PC-3 (cell line): ENCODE measurements at places on chromosomes 2 and 18. TPM values are rescaled to one million over a fixed set of nuclear protein-coding genes. Genes with fewer than 3 reads are reported as not detected.

DNA sequence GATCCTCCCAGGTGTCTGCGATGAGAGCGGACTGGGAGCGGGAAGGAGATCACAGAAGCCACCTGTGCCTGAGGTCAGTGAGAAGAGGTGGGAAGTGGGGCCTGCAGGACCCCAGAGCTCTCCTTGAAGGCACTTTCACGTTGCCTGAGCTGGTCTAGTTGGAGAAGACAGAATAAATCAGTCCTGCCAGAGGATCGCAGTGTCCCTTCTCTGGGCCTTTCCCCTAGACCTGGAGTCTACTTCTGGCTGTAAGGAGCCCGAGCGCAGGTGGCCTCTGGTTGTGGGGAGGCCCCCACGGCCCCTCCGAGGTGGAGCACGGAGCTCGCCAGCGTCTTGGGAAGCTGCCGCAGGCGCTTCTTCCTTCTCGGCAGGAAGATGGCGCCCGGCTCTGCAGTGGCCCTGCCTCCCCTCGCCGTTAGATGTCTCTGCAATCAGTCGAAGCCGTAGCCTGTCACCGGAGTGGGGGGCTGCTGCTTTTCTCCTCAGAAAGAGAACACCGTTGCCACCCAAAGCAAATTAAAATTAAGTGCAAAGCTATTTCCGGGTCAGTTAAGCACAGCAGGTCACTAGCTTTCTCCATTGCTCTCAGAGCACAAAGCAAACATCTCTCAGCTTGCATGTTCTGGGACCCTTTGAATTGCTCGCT is 212.0 kb upstream of the MYT1L start:
- DNase-seq: no peak

The CIDEA gene
- not detected in 2 replicates for total RNA-seq

The ITGB1BP1 gene
- total RNA-seq: 77.6 and 78.5 TPM in 2 replicates

The IL18R1 gene
- total RNA-seq: 1.2 and 3.6 TPM in 2 replicates

The IGFBP5 gene
- 140 and 157 TPM in 2 replicates for total RNA-seq

DNA sequence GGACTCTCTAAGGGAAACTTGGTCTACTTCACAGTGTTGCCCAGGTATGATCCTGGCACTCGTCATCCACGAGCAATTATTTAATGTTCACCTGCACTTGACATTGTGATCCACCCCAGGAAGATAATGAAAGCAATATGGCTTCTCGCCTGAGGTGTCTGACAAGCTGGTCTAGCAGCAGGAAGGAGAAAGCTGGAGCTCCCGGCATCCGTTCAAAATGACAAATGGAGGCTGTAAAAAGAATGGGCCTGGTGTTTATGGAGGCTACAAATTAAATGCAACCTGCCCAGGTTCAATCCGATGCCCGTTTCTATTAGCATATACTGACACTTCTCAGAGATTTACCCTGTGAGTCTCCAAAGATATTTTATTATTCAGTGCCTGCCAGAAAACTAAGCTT is 317.6 kb downstream of the CTNNA2 start:
- DNase-seq: no peak

The SAG gene
- total RNA-seq: 0.17 TPM in 1 of 2 replicates, not detected in the other

The REG3G gene
- not detected in 2 replicates for total RNA-seq

The CXCR4 gene
- 2.1 TPM in 1 of 2 replicates, not detected in the other for total RNA-seq

DNA sequence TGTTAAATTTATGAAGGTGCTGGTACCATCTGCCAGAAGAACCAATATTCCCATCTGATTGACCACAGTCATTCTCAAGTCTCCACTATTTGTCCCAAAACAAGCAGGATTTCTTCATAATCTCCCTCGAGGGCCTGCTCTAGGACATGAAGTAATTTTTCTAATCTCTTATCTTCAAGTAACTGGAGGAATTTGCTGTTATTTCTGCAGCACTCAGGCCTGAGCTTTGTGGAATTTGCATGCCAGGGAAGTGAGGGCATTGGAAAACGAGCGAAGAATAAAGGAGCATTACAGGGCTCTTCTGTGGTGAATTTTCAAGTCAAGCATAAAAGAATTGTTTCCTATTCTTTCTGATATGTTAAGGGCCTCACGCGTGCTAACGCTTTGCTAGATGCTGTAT is 161.2 kb upstream of the EPAS1 start:
- no peak for DNase-seq

The ATP6V1C2 gene
- total RNA-seq: 0.40 TPM in 1 of 2 replicates, not detected in the other

The IL37 gene
- total RNA-seq: 1.6 and 2.6 TPM in 2 replicates

- peak; percentile 55 for DNase-seq
Measured at GRCh38 chr2:234412726-234413125, 84.2 kb downstream of the ARL4C start.

- no peak for DNase-seq
Measured at GRCh38 chr2:128925631-128926030, 607.0 kb upstream of the HS6ST1 start.

The ZNG1B gene
- total RNA-seq: 44.0 and 48.7 TPM in 2 replicates

The DSG2 gene
- 17.2 and 21.1 TPM in 2 replicates for total RNA-seq

- DNase-seq: peak; percentile 93
Measured at GRCh38 chr2:171225302-171225980, 64.7 kb upstream of the TLK1 start.

DNA sequence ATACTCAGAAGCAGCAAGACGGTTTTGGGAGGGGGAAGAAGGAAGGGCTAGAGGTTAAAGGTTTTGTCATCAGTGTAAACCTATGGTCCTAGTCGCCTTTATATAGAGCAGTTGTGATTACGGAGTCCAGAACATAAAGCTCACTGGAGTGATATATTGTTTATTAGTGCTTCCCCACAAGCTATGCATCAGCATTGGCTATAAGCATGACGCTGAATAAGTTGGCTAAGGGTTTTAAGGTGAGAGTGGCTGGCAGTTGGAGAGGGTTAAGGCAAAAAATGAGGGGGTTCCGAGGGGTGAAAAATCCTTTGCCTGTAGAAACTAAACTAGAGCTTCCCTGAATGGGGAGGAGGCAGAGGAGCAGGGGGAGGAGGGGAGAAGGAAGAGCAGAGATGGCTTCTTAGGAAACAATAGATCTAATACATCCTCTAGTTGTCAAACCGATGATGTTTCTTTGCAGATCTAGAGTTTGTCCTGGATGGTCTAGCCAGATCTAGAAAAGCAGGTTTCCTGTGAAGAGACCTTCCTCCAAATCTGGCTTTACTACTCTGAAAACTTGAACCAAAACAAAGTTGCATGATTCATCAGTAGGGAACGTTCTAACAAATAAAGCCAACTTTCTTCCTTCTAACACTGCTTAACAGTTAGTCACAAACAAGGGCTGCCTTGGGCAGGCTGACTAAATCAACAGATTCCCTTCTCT is 2.5 kb downstream of the KLF7 start:
- peak; percentile 97 for DNase-seq

- no peak for DNase-seq
Measured at GRCh38 chr2:3725458-3726250, 22.3 kb downstream of the DCDC2C start.

DNA sequence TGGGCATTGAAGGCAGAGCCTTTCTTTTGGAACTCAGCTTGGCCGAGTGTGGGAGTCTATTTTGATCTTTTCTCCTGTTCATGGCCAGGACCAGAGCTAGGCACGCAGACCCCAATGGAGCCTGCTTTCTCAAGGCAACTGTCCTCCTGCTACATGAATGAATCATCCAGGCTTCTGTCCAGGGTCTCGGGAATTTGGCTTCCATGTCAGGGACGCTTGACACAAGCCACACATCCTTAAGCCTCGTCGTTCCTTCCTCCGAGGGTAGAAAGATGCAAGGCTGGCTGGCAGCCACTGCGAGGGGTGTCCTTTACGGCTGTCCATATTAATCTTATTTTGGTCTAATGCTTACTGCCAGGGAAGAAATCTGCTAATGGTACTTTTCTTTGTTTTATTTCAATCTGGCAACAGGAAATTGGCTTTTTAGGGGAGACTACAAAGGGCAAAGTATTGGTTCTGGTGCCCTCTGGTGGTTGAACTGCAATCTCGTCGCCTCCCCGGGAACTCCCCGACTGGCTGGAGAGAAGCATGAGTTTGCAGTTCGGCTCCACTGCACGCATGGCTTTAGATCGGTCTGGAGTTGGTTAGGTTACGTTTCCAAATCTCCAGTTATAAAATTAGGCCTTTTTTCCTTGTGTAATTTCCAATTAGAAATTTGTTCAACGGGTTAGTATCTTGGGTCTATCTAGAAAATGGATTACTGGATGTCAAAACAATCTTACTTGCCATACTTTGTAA is 135.2 kb downstream of the ALPK2 start:
- DNase-seq: peak; percentile 82

The ZBTB7C gene
- total RNA-seq: 1.1 and 1.3 TPM in 2 replicates

The BMP10 gene
- total RNA-seq: not detected in 2 replicates

The SERPINB5 gene
- 96.5 and 104 TPM in 2 replicates for total RNA-seq

DNA sequence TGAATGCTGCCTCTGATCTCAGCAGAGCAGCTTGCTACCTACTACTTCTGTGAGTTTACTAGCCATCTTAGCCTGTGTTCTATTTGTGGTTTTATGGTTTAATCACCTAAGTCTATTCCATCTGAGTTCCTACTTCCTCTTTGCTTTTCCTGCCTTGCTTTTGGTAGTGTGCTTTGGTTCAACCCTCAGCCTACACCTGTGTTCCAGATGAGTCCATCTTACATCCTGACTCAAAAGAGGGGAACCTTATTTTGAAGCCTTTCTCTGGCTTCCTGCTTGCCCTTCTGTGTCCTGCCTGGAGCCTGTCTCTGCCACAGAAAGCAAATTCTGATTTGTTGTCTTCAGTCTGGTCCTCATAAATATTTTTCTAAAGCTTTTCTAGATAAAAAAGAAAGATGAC is 530.3 kb upstream of the MEX3C start:
- DNase-seq: no peak

- no peak for DNase-seq
Measured at GRCh38 chr2:148483665-148484064, 160.9 kb upstream of the EPC2 start.

GRCh38 chr2:210159059-210159458 is 12.2 kb downstream of the KANSL1L start:
- no peak for DNase-seq

GRCh38 chr2:216842636-216843035 is 17.2 kb downstream of the TNP1 start:
- DNase-seq: no peak

DNA sequence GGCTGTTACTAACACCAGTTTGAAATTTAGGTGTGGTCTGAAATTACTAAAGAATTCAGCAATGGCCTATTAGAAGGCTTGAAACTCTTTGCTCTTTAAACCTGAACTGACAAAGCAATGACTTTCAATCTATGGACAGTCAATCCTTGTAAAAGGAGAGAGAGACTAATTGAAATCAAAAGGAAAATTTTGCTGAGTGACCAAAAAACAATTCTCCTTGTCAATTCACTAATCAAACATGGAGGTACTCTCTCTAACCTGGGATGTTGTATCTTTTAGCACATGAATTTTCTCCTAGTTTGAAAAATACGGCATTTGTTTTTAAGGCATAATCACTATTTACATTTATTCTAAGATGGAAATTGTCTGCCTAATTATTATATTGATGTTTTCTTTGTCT is 49.6 kb upstream of the ATIC start:
- no peak for DNase-seq

- DNase-seq: no peak
Measured at GRCh38 chr18:80191264-80191663, 56.0 kb downstream of the PARD6G start.

GRCh38 chr2:26492749-26493515 is 15.0 kb upstream of the OTOF start:
- DNase-seq: no peak

- DNase-seq: no peak
Measured at GRCh38 chr2:40213619-40214018, 238.3 kb downstream of the SLC8A1 start.

DNA sequence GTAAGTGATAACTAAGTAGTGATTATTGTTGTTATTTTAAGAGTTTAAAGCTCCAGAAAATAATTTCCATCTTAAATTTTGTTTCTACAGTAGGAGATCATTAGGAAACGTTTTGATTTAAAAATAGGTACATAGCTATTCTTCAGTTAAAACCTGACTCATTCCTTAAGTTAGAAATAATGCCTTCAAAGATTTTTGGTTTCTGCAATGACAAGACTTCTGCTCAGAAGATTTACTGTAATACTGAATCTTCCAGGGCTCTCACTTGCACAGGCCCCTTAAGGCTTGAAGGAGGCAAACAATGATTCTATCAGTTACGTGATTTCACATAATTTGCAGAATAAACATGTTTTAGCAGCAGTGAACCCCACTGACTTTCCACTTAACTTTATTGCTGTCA is 333.7 kb downstream of the RAD51AP2 start:
- no peak for DNase-seq

The SCYGR2 gene
- total RNA-seq: not detected in 2 replicates

The ATP6V1B1 gene
- total RNA-seq: not detected in 2 replicates

GRCh38 chr18:56889621-56890020 is 238.5 kb downstream of the WDR7 start:
- no peak for DNase-seq

DNA sequence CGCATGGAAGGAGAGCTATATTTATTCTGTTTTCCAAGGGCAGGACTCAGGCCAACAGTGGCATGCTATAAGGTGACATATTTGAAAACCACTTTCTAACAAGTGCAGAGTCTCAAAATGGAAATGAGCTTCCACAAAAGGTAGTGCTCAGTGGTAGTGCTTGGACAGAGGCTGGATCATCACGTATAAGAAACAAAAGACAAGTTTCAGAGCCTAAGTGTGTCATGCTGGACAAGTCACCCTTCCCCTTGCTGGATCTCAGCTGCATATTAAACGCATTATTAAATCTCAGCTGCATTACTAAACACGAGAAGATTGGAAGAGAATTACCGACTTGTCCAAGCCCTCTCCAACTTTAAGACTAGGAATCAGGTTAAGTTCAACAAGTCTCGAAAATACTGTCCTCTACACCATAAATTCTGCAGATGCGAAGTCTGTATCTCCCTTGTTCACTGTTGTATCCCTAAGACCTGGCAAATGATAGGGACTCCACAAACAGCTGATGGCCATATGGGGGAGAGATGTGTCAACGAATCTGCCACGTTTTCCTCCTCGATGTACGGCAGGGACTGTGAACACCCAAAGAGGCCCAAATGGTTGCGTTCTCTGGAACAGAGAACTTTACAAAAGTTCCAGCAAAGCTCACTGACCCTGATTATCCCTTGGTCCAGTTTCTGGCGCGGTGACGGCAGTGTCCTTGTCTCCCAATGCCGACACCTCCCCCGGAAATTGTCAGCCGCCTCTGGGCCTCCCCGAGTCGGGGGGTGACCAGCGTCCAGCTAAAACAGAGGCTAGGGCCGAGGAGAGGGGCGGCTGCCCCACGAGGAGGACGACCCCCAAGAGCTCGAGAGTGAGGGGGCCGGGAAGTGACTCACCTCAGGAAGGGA is 611 bp downstream of the NOL10 start:
- DNase-seq: no peak

- peak; percentile 62 for DNase-seq
Measured at GRCh38 chr2:67514515-67514914, 117.4 kb downstream of the ETAA1 start.

GRCh38 chr2:76667821-76668271 is 854.3 kb downstream of the LRRTM4 start:
- no peak for DNase-seq
